ENCODE measurements at places on chromosomes 3 and 15.

- no peak for DNase-seq
Observed at GRCh38 chr3:156353563-156353962, 201.4 kb downstream of the SSR3 start.

DNA sequence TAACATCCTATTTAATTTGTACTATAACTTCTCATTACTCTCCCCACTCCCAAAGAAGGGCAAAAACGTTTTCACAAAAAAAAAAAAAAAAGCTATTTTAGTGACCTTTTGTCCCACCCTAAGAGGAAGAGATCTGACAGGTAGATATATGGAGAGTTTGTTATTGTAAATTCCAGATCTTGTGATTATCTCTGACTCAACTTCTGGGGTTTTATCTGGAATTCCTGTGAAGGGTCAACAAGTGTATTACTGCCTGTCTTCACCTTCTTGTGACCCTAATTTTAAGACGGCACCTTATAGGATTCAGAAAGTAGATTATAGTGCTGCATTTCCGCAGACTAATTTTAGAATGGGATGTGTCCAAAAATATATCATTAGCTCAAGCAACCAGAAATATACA is 205.9 kb upstream of the CDIN1 start:
- no peak for DNase-seq

DNA sequence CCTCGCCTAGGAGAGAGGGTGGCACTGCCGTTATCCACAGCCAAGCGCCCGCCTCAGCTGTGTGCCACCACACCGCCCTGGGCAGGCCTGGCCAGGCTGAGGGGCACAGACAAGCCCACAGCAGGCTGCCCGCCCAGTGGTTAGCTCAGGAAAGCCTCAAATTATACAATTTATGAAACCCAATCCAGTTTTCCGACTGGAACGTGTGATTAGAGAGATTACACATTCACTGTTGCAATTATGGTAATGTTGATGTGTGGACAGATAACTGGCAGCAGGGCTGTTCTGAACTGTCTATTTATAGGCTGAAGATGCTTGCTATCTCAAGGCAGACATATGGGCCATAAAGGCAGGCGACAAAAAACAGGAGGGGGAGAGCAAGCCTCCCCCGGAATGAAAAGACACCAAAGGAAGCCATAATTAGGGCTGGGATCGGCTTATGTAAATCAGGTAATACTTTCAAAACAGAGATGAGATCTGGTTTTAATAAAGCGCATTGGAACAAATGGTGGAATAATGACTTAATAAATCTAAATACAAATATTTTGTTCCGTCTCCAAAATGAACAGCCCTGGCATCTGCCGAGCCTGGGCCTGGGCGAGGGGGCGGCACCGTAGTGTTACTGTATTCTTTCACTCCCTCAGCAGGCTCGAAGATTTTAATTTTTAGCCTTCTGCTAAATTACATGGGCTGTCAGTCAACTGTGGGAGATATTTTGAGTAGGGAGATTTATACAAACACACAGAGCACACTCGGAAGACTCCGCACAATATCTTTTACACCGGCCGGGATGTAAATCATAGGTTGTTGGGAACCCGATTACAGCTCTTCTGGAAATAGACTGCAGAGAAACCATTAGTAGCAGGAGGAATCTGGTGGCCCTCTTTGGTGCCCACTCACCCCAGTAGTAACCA is 103.1 kb upstream of the TLE3 start:
- no peak for DNase-seq

DNA sequence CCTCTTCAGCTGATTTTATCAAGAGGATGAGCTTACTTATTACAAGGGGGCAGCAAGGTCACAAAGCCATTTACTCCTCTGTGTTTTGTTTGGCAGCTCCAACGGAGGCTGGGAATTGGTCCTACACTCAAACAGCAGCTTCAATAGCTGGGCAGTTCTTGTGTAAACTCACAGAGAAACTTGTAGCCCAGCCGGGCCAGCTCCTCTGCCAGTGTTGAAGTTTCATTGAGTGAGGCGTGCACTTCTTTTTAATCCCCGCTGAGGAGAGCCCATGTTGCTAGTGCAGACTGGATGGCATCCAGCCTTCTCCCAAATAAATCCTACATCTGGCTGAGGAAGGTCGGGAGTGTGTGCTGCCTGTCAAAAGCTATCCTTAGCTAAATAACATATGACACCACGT is 59.5 kb downstream of the BFSP2 start:
- DNase-seq, result no peak

DNA sequence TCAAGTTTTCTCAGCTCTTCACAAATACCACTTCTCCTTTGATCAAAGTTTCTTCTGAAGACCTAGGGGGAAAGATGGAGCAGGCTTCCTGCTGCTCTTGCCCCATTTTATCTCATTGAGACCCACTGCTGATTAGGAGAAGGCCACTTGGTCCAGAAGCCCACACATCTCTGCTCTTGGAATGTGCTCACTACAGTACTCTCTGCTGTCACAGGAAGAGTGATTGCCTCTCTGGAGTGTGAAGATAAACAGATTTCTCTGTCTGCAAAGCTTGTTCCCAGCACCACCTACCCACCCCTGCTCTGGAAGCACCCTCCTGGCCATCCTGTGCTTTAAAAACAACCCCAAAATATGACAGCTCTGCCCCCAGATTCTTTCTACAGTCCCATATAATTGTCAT is 41.3 kb upstream of the PRTG start:
- DNase-seq, result no peak

Measured in activated naive CD4-positive, alpha-beta T cell treated with anti-CD3 and anti-CD28 coated beads for 36 hours (primary cell).